Spinal cord (tissue), 10 donors: ENCODE measurements at places on chromosomes 3 and 15. TPM values are rescaled to one million over a fixed set of nuclear protein-coding genes. Genes with fewer than 3 reads are reported as not detected.

KLHL40 gene
- 0.11 TPM for total RNA-seq

FOXL2NB gene
- total RNA-seq: 0.59 TPM

CLDN18 gene
- total RNA-seq: not detected

RASL12 gene
- 18.1 TPM for total RNA-seq

GREM1 gene
- total RNA-seq: 0.50 TPM

DNA sequence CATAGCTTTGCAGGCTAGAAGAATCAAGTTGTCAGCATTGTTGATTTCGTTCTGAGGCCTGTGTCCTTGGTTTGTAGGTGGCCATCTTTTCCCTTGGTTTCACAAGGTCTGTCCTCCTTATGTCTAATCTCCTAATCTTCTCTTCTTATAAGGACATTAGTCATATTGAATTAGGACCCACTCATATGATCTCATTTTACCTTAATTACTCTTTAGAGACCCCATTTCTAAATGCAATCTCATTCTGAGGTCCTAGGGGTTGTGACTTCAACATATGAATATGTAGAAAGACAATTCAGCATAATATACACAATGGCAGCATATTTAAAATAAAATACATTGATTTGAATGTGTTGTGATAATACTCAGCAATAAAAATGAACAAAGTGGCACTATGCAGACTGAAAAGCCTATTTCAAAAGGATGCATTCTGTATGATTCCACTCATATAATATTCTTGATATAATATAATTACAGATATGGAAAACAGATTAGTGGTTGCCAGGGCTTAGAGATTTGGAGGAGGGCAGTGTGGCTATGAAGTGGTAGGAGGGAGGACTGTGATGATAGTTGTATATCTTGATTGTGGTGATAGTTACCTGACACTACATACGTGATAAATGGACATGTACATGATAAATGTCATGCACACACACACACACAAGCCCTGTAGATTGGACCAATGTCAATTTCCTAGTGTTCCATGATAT lies 431.0 kb downstream of the EPHA6 start:
- no peaks in the 10 kb centered on the region for H3K27me3 ChIP-seq
- H3K27ac ChIP-seq: no peak overlapping the region
- H3K4me3 ChIP-seq: no peak overlapping the region
- no peaks in the 10 kb centered on the region for H3K4me1 ChIP-seq
- no peaks in the 10 kb centered on the region for H3K36me3 ChIP-seq
- no peak for DNase-seq

DNA sequence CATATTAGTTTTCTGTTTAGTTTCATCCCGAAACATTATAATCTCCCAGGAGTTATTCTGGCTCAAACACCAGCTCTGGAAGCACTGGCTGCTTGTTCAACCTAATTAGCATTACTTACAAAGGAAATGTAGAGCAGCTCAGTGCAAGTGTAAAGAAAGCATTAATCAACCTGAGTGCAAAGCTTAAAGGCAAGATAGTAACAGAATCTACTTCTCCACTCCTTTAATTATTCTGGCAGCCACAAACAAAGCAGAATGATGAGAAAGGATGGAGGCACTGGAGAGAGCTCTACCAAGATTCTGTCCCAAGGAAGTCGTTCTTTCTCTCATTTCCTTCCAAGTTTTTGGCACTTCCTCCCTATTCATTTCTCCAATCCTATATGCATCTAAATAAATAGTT lies 1384.0 kb downstream of the ZPLD1 start:
- H3K27ac ChIP-seq: no peak overlapping the region
- no peaks in the 10 kb centered on the region for H3K36me3 ChIP-seq
- no peaks in the 10 kb centered on the region for H3K27me3 ChIP-seq
- no peak overlapping the region for H3K4me3 ChIP-seq
- no peaks in the 10 kb centered on the region for H3K4me1 ChIP-seq

GRCh38 chr15:41801185-41801584 lies 26.7 kb upstream of the JMJD7 start:
- H3K4me3 ChIP-seq: no peak overlapping the region
- H3K4me1 ChIP-seq: peaks cover 11% of the 10 kb centered on the region
- no peaks in the 10 kb centered on the region for H3K27me3 ChIP-seq
- no peak overlapping the region for H3K27ac ChIP-seq

DNA sequence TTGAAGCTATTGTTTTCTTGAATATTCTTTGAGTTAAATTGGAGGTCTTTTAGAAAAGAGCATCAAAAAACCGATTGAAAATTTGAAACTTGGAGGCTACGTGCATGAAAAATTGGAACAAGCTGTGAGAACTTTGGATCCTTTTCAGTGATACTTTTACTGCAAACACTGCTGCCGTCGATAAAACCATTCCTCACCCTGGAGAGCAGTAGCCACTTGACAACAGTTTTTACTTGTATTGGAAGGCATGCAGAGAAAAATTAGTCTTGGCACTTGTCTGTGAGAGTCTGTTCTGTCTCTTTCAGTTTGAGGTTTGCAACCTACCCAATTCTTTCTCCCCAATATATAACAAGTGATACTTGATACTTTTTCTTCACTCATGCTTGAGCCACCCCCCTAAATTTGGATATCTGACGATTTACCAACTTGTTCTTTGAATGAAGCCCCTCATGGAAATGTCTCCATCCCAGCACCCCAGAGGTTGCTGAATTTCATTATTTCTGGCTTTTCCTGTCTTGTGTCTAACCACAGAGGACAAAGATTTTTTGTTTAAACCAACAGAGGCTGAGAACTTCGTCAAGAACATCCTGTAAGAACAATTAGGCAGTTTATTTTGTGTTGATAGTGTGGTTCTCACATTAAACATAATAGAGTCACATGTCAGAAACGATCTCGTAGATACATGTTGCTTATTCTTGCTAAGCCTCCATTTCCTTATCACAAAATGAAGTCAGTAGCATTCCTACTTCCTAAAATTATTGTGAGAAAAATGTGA lies 307.3 kb upstream of the PLSCR5 start:
- no peaks in the 10 kb centered on the region for H3K36me3 ChIP-seq
- DNase-seq: no peak
- no peaks in the 10 kb centered on the region for H3K4me1 ChIP-seq
- H3K27ac ChIP-seq: no peak overlapping the region
- no peak overlapping the region for H3K4me3 ChIP-seq

DNA sequence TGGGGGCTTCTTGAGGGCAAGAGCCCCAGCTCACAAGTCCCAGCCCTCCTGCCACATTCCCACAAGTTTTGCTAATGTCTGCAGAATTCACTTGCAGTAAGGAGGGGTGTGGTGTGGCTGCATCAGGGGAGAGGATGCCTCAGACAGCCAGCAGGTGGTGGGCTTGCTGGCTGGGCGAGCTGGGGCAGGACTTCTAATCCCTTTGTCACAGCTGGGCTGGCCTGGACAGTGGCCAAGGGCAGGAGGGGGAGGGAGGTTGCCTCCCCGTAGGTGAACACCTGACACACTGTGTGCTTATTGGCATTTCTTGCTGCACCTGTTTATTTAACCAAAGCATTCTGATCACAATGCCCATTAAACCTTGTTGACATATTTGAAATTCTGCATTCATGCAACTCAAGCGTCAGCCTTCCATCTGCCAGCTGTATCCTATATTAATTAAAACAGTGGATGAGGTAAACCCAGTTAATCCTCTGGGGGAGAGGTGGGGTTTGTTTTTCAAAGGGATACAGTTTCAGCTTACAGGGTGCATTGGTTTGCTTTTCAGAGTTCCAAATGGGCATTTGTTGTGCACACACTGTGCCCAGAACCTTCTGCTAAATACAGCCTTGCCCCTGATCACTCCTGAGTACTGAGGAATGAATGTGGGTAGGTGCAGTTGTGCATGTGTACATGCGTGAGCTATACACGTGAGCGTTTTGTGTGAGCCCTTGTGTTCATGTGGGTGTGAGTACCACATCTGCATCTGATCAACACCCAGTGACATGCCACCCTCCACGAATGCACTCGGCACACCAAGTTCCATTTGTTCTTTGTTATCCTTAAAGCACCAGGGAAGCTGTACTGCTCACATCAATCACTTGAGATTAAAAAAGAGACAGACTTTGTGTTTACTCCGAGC lies 268.7 kb downstream of the XXYLT1 start:
- H3K4me3 ChIP-seq: no peak overlapping the region
- DNase-seq: no peak
- H3K36me3 ChIP-seq: no peaks in the 10 kb centered on the region

DNA sequence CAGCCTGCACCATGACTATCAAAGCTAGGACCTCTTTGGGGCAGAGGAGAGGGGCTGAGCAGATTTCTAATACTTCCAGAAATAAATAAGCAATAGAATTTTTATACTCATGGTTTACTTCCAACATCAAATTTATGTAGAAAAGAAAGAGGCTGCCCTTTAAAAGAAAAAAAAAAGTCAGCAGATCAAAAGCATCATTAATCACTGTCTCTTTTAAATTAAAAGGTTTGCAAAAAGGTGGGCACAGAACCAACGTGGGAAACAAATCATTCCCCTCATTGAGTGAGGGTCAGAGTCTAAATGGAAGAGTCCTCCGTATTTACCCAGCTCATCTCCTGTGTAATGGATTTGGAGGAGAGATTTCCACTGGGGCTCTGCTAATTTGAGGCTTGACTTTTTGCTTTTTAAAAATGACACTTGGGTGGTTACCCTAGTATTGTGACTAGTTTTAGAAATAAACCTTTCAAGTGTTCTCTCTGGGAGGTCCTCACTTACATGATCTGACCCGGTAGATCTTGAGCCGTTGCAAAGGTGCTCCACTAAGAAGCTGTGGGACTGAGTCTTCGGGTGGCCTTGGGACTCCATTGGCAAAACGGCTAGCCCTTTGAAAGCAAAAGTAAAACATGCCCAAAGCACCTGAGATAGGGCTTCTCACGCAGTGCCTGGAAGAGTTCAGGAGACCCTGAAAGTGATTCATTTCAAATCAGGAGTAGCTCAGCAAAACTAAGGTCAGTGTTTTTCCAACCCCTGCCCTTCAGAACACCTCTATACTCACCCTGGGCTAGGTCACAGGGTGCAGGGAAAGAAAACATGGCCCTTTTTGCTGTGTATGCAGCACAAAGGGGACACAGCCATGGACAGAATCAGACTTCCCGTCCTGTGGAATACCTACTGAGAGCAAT lies 320.9 kb downstream of the FOXP1 start:
- no peaks in the 10 kb centered on the region for H3K4me1 ChIP-seq
- H3K27ac ChIP-seq: no peak overlapping the region
- H3K27me3 ChIP-seq: no peaks in the 10 kb centered on the region
- H3K36me3 ChIP-seq: no peaks in the 10 kb centered on the region
- no peak overlapping the region for H3K4me3 ChIP-seq

DNA sequence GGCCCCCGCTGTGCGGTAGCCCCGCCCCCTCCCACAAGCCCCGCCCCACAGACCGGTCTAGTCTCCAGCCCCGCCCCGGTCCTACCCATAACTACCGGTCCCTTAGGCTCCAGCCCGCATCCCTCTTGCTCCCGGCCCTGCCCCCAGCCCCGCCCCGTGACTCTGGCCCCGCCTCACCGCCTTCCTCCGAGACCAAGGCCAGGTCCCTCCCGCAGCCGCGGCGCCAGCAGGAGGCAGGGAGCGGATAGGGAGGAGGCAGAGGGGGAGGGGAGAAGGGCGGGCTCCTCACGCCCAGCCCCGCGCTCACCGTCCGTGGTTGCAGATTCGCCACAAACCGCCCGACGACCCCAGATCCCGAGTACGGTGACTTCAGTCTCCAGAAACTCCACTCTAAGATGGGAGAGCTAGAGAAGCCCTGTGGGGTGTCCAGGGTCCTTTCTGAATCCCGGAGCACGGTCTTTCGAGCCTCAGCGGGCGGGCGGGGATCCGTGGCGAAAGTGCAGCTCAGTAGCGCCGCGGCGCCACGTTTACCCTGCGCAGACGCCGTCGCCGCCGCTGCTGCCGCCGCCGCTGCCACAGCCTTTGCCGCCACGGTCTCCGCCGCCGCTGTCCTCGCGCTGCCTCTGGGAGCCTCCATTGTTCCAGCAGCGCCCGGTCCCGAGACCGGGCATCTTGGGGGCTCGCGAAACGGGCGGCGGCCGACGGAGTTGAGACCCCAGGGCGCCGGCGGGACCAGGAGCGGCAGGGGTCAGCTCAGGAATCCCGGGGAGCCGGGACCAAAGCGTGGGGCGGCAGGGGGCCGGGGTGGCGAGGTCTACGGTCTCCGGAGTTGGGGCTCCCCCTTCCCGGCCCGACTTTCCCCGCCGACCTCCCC lies at the start of gene BRPF1:
TSS of gene BRPF1 (plus strand) at position 530 of the 874 bp plus-strand sequence. CDS start 2,406 bp downstream, outside the sequence.
- DNase-seq: peak; percentile 100
- H3K27me3 ChIP-seq: peaks cover 2% of the 10 kb centered on the region
- H3K36me3 ChIP-seq: peaks cover 21% of the 10 kb centered on the region
